ENCODE measurements at places on chromosomes 16 and 17.

- no peak for DNase-seq
Observed at GRCh38 chr17:10316801-10317542, 55.8 kb downstream of the MYH13 start.

DNA sequence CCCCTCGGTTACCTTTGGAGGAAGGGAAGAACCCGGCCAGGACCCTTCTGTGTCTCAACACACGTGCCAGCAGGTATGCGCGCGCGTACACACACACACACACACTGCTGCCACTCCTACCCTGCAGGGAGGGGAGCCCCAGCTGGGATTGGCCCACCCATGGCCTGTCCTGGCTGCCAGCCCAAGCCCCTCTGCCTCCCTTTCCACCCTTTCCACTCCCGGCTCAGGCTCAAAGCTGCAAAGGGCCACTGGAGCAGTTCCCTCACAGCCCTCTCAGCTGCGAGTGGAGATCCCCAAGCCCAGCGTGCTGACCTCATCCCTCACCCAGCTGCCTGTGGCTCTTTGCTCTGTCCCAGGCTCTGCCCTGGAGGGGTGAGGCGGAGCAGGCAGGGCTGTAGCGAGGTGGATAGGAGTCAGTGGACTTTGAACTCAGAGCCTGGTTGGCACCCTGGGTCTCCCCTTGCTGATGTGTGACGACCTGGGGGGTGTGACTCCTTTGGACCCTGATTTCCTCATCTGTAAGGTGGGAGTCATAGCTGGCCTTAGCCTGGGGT lies 14.5 kb downstream of the KIF19 start:
- DNase-seq: no peak

GRCh38 chr17:16407911-16408588 lies 7.3 kb upstream of the TRPV2 start:
- DNase-seq: no peak

GRCh38 chr17:50204431-50204830 lies 3.0 kb upstream of the COL1A1 start:
- DNase-seq: no peak

DNA sequence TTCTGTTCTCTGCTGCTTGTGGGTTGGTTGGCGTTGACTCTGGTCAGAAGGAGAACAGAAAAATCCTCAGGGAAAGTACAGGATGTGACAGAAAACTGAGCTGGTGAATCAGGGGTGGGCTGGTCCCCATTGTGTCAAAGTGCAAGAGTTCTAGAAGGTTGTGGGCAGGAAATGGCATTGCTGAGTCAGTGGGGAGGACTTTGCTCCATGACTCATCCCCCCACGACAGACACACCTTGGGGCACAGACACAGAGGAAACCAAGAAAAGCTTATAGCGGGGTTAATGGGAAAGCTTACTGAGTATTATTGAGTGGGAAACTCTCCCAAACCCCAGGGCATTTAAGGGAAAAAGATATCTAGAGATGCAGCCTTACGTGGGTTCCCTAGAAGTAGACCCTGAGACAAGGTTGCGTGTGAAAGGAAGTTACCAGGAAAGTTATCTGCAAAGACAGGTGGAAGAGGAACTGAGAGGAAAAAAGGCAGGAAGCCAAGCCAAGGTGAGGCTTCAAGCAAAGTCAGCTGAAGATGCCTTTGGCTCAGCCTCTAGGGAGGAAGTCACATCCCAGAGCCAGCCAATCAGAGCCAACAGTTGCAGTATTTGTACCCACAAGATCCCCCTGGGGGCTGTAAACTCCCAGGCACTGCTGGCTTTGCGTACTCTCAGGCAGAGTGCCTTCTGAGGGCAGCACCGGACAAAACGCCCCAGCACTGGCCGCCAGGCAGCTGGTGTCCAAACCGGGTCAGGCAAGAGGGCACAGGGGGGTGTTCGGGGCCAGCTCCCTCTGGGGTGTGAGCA lies 86.4 kb downstream of the FOXL1 start:
- DNase-seq: no peak

DNA sequence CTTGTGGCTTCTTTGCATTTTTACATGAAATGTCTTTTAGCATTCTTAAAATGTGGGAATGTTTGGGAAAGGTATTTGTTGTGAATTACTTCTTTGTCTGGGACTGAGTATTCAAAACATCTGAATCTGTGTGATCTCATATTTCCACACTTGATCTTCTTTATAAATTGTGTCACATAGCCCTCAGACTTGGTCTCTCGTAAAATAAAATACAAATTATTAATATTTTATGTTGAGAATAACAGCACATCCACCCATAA lies 81.9 kb downstream of the TUBD1 start:
- no peak for DNase-seq

DNA sequence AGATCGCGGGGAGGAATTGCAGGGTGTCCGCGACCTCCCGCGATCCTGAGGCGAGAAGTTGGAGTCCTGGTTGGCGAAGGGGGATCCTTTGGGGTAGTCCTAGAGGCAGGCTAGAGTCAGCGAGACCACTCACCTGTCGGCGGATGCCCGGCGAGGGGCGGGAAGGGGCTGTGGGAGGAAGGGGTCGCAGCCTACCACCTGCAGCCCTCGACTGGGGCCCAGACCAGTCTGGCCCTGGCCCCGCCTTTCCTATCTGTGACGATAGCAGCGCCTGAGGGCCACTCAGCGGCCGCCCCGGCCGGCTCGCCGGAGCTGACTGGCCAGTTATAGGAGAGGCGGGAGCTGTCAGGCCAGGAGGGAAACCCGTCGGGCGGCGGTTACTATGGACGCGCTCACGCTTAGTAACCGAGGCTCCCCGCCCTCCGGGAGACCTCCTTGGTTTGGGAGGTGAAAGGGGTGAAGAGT lies at the start of gene TEKT3:
TEKT3 (minus strand) TSS at position 213 of the 465 bp plus-strand sequence. CDS start 10,012 bp downstream, outside the sequence.
- no peak for DNase-seq

- no peak for DNase-seq
Observed at GRCh38 chr17:55576237-55576995, 65.2 kb upstream of the SMIM36 start.

- DNase-seq: no peak
Observed at GRCh38 chr17:74016461-74016860, 187.0 kb upstream of the RPL38 start.

DNA sequence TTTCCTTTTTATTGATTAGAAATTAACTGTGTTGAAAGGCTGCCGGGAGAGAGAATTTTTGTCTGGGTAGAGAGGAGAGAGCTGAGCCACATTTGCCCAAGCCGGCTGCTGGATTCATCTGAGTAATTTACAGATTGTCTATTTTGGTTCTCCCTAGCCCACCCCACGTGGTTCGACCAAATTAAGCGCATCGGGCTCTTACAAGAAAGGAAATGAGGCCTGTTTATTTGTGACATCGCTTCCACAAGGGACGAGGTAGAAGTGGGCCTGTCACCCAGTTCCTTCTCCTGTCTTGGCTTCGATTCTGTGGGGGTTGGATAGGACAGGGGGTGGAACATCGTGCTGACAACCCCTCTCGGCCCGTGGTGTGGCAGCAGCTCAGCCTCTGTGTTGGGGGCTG lies 42.9 kb downstream of the SYT17 start:
- DNase-seq: no peak

- no peak for DNase-seq
Observed at GRCh38 chr16:55539488-55539887, 27.0 kb upstream of the CAPNS2 start.

DNA sequence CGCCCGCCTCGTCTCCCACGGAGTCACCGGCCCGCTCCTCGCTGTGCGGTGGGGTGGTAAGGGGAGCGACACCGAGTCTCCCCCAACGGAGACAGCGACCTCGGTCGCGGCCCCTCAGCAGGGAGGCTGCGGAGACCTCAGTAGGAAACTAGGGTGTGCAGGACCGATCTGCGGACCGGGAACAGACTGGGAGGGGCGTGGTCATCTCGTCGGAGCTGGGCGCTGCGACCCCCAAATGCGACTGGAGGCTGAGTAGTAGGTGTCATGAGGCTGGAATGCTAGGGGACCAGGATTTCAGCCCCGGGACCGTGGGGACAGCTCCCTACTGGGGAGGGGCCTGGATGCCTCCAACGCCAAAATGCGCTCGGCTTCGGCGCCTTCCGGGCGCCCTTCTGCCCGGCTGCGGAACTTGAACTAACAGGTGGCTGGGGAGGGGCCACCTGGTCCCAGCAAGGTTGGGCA lies 1.3 kb downstream of the CACNG4 start:
- DNase-seq: no peak

DNA sequence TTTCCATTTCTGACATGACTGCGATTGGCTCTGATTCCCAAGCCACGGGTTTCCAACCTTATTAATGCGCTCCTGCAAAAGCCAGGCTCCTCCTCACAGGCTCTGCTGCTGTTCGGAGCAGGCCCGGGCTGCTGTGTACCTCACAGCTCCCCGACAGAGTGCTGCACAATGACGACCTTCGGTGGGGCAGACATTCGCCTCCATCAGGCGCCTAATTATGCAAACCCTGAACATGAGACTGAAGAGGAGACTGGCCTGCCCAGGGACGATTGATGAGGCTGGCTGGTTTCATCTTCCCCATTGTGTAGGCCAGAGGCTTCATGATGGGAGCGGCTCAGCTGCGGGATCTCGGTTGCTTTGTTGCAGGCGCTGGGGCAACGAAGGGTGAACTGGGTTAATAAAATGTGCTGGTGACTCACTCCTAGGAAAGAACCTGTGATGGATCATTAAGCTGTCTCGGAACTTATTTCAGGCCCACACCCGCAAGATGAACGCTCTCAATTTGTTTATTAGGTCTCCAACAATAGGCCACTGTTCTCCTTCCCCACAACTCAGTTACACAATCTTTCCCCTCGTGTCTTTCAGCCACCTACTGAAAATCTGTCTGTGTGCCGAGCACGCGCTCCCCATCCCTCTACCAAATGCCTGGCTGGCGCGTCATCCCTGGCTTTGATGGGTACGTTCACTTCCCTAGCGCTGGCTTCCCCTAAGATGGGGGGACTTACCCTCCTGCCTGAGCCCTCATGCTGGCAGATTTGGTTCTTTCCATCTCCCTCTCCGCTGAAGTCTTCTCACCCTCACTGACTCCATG lies 27.2 kb upstream of the TOB1 start:
- DNase-seq: no peak

DNA sequence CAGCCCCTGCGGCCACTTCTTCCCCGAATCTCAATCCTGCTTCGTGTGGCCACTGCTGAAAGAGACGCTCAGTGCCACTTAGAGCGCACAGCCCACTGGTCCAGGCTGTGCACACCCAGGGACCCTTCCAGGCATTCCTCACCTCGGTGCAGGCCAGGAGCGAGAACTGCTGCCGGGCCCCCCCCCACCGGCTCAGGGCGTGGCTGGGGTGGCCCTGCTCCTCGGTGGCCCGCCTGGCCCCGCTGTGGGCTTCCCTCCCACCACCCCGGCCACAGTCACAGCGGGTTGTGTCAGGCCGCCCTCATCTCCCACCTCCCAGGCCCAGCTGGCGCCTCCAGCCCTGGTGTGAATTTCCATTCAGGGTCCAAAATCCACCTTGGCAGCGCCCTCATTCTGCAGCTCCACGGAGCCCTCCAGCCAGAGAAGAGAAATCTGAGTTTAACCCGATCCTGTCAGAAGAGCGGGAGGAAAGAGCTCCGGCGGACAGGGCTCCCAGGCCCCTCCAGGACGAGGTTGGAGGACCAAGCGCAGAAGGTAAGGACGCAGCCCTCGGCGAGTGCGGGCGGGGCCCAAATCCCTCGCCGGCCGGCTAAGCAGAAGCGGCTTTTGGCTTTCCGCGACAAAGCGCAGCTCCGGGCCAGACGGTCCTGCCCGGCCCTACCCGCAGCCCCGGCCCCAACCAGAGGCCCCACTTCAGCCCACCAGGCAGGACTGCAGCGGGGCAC lies 12.0 kb downstream of the TBC1D16 start:
- DNase-seq: no peak

- DNase-seq: no peak
Observed at GRCh38 chr17:39600288-39600996, 7.3 kb downstream of the NEUROD2 start.

- DNase-seq: no peak
Observed at GRCh38 chr17:33438139-33438538, 145.0 kb upstream of the ASIC2 start.

DNA sequence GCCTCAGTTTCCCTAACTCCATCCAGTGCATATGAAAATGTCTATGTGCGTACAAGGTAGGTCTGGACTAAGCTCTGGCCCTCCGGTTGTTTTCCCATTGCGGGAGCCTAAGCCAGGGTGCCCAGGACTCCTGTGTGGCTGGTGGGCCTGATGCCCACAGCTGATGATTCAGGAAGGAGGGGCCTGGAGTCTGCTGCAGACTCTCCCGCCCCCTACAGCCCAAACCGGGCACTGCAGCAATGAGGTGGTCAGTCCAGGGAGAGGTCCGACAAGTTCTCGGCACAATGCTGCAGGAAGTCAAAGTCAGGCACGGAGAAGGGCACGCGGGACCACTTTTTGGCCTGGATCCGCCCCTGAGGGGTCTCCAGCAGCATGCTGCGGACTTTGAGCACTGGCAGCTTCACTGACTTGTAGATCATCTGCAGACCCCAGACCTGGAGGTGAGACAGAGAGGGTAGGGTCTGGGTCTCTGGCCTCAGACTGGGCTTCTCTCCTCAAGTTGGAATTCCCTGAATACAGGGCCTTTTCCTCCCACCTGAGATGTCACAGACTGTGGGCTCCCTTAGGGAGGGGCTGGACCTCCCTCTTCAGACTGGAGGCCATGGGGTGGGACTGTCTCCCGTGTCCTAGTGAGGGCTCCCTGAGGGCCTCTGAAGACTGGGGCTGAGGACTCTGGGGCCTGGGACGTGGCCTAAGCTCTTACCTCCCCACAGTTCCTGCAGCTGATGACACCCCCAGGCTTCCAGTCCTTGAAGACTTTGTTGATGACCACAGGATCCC lies 3.4 kb upstream of the ZNF385C start:
- peak; percentile 44 for DNase-seq

DNA sequence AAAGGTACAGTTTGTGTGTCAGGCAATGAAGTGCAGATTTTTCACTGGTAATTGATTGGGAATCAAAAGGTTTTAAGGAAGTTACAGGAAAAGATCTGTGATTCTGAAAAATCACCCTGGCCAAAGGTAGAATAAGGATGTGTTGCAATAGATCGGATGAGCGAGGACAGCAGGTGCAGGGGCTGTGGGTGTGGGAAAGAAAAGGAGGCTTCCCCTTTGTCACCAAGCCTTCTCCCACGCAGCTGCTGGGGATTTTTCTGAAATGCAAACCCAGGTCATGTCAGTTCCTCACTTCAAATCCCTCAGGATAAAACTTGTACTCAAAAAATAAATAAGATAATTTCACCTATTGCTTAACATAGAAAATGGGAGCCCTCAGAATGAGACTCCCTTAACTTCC lies 47.9 kb upstream of the ARHGAP17 start:
- no peak for DNase-seq

GRCh38 chr17:56676810-56677209 lies 83.3 kb downstream of the NOG start:
- no peak for DNase-seq

GRCh38 chr16:73089420-73089819 lies 41.5 kb upstream of the ZFHX3 start:
- no peak for DNase-seq

All from stimulated activated CD8-positive, alpha-beta memory T cell treated with anti-CD3 and anti-CD28 coated beads, Interleukin-4, amount 100 ng/mL, for 1 hour (primary cell).